ENCODE measurements at places on chromosomes 1 and 21. TPM values are rescaled to one million over a fixed set of nuclear protein-coding genes. Genes with fewer than 3 reads are reported as not detected.

The FYB2 gene
- total RNA-seq = not detected

The TMOD4 gene
- 2.6 TPM for total RNA-seq

The WDR64 gene
- total RNA-seq = not detected

The FAM72A gene
- 32.3 TPM for total RNA-seq

The PRAMEF12 gene
- not detected for total RNA-seq

The RAB7B gene
- not detected for total RNA-seq

The TMPRSS15 gene
- total RNA-seq = not detected

The MCL1 gene
- 317 TPM for total RNA-seq

The LY9 gene
- 0.71 TPM for total RNA-seq

The CFAP45 gene
- total RNA-seq = 1.7 TPM

The ALX3 gene
- total RNA-seq = not detected

The TGFB2 gene
- total RNA-seq = not detected

The C1QB gene
- total RNA-seq = not detected

The CLCA4 gene
- not detected for total RNA-seq

The AGBL4 gene
- not detected for total RNA-seq

The LCE6A gene
- total RNA-seq = not detected

The ARHGEF10L gene
- total RNA-seq = not detected

The LRRC38 gene
- not detected for total RNA-seq

The BCAN gene
- total RNA-seq = not detected

The GLUL gene
- total RNA-seq = 89.6 TPM

The CCDC24 gene
- 2.7 TPM for total RNA-seq

The SLC5A9 gene
- total RNA-seq = not detected

The ST6GALNAC3 gene
- total RNA-seq = not detected

The FNDC10 gene
- 14.6 TPM for total RNA-seq

The KRTAP11-1 gene
- total RNA-seq = not detected

The IL20 gene
- total RNA-seq = not detected

Data from activated T-helper 1 cell treated with anti-CD3 and anti-CD28 coated beads, Interleukin-12 subunit alpha, Interleukin-12 subunit beta, Interleukin-2, Interleukin-4 antibody, amounts not matched to agents 30 ng/mL and 10 ng/mL and 1 ng/mL, durations not matched to agents 14 hours and 24 hours and 36 hours (primary cell).